ENCODE measurements at places on chromosomes 11 and 22. TPM values are rescaled to one million over a fixed set of nuclear protein-coding genes. Genes with fewer than 3 reads are reported as not detected.

GRCh38 chr11:64232182-64232966 lies 2.0 kb upstream of the VEGFB start:
- DNase-seq: no peak

The NPAS4 gene
- 0.26 TPM for polyA plus RNA-seq

DNA sequence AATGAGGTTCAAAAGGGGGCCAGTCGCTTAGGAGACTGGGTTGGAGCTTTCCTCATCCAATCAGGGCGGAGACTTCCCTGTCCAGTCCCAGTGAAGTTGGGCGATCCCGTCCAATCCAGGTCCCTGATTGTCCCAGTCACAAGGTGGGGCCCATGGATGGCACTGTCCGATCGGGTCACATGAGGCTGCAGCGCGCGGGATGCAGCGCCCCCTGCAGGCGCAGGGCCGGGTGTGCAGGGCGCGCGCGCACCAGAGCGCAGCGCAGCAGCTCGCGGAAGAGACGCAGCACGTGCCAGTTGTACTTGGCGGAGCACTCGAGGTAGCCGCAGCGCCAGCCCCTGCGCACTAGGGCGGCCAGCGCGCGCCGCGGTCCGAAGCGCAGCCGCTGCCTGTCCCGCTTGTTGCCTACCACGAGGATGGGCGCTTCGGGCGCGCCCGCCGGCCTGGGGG lies 2.3 kb downstream of the RASL10A start:
- DNase-seq: peak; percentile 71

GRCh38 chr22:33020721-33021120 lies 37.5 kb downstream of the SYN3 start:
- no peak for DNase-seq

The HEPACAM gene
- polyA plus RNA-seq: 0.16 TPM

DNA sequence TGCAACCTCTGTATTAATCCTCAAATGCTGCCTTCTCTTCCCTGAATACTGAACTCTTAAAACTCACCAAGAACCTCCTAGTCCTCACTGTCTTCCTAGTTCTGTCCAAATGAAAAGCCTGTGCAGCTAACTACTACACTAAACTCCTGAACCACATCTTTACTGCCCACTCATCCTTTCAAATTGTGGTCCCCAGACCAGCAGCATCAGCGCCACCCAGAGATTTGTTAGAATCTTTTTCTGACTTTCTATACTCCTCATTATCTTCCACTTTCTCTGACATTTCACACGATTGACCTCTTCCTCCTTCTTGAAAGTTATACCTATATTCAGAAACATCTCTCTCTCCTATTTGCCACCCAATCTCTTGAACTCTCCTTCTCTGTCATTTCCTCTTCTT lies 461.3 kb downstream of the DLG2 start:
- no peak for DNase-seq

The BCO2 gene
- 40.4 TPM for polyA plus RNA-seq

Measured in adrenal gland (tissue), 19 donors.